ENCODE measurements at places on chromosomes 12 and 14.

DNA sequence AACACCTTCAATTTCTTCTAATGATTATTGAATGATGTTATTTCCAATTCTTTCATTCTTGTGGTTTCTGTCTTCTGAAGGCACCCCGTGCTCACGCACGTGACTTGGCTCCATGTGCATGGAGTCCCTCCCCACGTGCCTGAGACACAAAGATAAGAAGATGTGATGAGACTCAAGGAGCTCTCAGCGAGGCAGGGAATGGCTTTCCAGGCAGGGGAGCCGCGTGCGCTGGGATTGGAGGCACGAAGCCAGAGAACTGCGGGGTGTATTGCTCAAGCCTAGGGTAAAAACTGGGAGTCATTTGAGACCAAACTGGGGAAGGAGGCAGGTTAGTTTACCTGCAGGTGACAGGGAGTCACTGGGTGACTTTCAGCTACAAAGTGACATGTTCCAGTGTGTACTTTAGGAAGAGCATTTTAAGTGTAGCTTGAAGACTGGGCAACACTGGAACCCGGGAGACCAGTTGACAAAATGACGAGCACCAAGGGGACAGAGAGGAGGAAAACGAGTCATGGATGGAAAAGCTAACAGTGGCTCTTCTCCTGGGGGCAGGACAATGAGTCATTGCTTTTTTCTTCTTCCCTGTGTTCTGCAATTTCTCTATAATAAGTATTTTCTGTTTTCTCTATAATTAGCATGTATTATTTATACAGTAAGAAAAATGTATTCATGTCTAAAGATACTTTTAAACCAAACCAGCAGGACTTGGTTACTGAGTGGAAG, 311.7 kb upstream of the FKBP4 start:
- no peak for DNase-seq

DNA sequence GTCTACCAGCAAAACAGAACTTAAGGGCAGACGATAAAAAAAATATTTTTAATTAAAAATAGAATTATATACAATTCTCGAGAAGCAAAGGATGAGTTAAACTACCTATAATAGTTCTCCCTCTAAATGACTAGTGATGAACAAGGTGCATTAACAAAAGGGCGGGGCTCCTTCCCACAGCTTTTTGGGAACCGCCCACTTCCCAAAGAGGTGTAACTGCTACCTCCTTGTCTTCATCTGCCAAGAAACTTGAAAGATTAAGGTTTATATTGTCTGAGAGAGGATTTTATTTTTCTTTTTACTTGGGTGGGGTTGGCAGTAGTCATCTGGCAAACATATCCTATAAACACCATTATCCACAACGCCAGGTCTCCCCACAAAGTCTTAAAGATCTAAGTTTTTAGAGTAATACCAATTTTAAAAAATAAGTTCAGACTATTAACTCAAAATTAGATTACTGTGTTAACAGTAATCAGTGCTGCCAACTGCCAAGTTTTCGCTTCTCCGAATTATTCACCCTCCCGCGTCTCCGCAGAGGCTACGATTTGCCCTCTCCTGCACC, 938 bp downstream of the RALGAPA1 start:
- DNase-seq, result peak; percentile 32

DNA sequence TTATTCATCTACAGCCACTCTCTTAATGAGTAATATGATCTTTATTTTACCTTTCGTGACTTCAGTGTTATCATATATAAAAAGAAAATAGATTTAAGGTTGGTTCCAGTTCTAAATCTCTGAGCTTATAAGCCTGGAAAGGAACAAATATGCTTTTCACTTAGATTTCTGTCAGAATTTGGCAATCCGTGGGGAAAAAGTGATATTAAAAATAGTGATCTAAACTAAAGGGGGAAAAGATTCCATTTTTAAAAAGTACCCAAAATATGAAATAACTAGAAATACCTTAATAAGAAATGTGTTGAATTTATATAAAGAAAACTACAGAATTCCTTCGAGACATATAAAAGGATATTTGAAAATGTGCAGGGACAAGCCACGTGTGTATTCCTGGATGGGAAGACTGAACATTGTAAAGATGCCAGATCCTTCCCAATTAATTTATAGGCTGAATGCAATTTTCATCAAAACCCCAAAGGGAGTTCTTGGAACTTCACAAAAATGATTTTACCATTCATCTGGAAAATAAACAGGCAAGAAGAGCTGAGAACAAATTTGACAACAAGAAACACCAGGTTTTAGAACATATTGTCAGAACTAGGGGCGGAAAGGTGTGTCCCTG, 142.5 kb downstream of the EFCAB11 start:
- DNase-seq, result no peak

- no peak for DNase-seq
Observed at GRCh38 chr12:49147384-49147783, 16.2 kb upstream of the TUBA1B start.
